T-helper 2 cell treated with Interferon-gamma antibody and Interleukin-4, amounts not matched to agents 5 μg/mL and 100 μg/mL, for 36 hours (primary cell): ENCODE measurements at places on chromosomes 2 and 18.

DNA sequence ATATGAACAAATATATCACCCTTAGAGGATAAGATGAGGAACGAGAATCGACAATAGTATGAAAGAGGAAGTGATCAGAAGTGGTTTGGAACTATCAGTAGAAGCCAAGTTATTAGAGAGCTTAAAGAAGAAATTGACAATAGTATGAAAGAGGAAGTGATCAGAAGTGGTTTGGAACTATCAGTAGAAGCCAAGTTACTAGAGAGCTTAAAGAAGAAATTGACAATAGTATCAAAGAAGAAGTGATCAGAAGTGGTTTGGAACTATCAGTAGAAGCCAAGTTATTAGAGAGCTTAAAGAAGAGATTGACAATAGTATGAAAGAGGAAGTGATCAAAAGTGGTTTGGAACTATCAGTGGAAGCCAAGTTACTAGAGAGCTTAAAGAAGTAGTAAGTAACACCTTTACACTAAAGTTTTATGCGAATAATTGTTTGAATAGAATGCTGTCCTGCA, 175.5 kb downstream of the ZNF407 start:
- no peak for DNase-seq

GRCh38 chr2:43854671-43855070, 15.9 kb downstream of the ABCG8 start:
- DNase-seq, result no peak

DNA sequence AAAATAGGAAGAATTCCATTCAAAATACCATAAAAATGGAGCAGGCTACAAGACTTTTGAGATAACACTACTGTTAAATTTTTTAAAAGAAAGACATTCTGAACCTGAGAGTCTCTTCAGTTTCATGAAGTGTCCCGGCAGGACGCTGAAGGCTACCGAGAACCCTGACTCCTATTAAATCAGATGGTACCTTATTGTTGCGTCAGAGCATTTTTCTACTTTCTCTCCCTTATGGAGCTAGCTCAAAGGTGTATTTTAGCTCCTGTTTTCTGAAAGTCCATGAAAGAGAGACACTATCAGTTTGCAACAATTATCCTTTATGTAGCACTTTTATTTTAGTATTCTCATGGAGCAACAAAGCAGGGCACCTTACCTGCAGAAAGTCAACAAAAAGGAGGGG, 626.7 kb downstream of the IRS1 start:
- DNase-seq, result no peak

DNA sequence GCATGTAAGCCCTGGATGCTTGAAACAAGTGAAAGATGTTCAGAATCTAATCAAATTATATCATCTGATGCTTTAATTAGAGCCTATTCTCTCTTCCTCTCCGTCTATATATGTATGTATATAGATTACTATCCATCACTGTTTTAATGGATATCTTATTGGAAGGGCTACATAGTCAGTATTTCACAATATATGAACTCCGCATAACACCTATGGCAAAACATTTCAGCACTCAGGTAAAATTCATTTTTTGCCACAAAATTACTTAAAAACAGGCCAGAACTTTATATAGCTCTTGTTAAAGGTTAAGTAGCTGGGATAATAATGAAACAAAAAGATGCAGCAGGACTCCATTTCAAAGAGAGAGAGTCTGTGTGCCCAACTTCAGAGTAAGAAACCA, 1.2 kb downstream of the PJVK start:
- DNase-seq, result no peak

DNA sequence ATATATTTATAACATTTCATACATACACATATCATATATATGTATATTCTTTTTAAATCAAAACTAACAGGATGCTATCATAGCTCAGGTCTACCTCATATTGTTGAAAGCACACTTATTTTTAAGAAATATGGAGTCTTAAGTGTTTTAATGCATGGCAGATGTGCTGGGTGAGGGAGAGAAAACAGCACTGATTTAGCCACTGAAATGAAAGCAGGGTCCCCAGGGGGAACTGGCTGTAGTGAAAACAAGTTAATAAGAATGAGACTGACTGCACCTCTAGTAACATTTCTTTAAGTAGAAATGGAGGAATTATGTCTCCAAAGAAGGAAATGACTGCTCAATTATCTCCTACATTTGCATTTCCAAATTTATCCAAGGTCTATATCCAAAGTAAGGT, 857.8 kb downstream of the DCDC2C start:
- DNase-seq, result no peak

DNA sequence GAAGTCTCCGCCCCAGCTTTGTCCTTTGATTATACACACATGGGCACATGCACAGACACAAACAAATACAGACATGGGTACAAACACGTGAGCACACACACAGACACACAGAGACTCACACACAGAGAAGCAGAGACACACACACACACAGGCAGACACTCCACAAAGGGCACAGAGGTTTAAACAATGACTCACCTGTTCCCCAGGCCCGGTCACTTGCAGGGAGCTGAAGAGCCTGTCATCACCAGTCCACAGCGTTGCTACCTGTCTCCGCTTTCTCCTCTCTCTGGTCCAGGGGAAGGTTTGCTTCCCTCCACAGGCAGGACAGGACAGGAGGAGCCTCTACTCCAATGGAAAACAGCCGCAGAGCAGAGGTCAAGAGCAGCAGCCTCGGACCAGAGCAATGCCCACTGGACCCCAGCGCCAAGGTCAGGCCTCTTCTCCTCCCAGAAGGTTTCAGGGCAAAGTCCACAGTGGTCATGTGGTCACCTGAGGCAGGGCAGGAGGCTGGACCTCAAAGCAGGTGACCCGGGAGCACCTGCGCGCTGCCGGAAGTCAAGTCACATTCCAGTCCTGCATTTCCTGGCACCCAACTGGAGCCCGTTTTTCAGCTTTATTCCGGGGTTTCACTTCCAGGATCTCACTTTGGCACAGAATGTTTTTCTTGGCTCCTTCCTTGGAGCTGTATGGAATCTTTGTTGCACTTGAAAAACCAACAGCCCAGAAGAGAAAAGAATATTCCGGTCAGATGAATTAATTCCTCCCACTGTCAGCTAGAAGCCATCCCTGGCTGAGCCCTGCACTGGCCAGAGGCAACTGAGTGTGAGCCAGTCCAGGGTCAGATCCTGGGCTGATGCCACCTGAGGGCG, at the start of gene RAB17:
Gene RAB17, minus strand, starts transcription at position 463 of the 869 bp plus-strand sequence. CDS start 4,580 bp downstream, outside the sequence.
- DNase-seq, result no peak

- peak; percentile 7 for DNase-seq
These were observed 240.9 kb upstream of the APCDD1 start for GRCh38 chr18:10213526-10213925.

GRCh38 chr18:79353267-79353666, 42.5 kb upstream of the NFATC1 start:
- DNase-seq, result no peak

GRCh38 chr2:176443946-176444345, 174.7 kb downstream of the MTX2 start:
- no peak for DNase-seq

DNA sequence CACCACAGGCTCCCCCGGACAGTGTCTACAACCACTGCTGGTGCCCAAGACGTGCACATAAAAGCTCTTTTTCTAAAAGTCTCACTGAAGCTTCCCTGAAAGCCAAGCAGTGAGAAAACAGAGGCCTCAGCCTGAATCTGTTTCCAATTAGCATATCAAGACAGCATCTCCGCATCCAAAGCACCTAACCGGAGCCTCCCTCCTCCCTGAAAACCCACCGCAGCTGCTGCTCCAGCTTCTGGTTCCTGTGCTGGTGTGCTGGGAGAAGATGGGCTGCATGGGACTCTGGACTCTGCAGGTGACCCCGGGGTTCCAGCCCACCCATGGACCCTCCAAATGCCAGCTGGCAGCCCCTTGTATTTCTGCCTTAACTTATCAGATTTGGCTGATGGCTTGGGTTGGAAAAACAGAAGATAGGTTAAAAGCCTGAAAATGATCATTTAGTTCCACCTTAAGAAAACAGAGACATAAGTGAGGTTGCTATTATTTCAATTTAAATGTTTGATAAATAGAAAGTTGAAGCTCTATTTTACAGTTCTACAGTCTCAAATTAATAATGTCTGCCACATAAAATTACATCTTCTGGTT, 103.3 kb downstream of the TMEM18 start:
- no peak for DNase-seq

GRCh38 chr18:67194886-67195285, 321.6 kb downstream of the DSEL start:
- DNase-seq, result no peak

DNA sequence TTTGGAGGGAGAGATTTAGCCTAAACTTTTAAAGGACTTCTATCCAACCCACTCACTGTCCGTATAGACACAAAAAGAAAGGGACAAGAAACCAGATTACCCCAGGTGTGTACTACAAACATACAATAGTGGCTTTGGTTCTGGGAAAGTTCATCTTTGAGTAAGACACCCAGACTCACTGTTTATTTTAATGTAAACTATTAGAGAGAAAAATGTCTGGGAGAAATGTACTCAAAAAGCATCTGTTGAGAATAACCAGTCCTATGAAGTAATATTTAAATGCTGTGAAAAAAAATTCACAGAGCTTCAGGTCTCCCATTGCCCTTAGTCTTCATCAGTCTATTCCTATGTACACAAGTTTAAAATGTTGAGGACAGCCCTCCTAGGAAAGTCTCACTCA, 107.5 kb downstream of the SLC8A1 start:
- no peak for DNase-seq

DNA sequence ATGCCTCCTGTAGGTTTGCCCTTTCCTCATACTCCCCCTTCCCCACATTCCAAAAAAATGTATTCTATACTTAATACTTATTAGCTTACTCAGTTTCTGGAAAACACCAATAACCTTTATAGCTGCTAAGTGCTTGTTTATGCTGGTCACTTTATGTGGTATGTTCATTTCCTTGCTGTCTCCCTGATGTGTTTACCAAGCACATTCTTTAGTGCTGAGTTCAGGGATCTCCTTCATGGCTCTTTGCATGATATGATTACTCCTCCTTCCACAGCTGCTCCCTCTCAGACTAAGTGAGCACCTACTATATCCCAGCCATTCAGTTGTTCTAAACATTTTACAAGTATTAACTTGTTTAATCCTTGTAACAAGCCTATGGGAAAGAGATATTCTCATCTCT, 698.3 kb upstream of the FANCL start:
- no peak for DNase-seq

DNA sequence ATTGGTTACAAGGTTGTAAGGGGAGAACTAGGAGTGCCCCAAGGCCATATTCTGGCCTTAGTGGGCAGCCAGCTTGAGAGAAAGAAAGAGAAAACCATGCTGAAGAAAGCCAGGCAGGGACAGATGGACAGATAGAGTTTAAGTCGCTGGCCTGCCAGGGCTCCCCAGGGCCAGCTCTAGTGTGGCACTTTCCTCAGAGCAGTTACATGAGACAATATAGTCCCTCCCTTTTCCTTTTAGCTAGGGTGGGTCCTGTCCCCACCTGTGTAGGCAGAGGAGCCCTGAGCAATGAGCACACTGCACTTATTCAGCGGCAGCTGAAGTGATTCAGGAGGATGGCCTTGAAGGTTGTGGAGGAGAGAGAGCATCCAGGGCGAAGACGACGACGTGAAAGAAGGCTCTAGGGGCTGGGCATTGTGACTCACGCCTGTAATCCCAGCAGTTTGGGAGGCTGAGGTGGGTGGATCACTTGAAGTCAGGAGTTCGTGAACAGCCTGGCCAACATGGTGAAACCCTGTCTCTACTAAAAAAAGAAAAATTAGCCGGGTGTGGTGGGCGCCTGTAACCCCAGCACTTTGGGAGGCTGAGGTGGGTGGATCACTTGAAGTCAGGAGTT, 152.0 kb upstream of the SLC1A4 start:
- DNase-seq, result no peak

- DNase-seq, result no peak
These were observed 419.8 kb downstream of the SETBP1 start for GRCh38 chr18:45100321-45101105.

- DNase-seq, result no peak
These were observed 113.1 kb upstream of the SRD5A2 start for GRCh38 chr2:31693882-31694281.

DNA sequence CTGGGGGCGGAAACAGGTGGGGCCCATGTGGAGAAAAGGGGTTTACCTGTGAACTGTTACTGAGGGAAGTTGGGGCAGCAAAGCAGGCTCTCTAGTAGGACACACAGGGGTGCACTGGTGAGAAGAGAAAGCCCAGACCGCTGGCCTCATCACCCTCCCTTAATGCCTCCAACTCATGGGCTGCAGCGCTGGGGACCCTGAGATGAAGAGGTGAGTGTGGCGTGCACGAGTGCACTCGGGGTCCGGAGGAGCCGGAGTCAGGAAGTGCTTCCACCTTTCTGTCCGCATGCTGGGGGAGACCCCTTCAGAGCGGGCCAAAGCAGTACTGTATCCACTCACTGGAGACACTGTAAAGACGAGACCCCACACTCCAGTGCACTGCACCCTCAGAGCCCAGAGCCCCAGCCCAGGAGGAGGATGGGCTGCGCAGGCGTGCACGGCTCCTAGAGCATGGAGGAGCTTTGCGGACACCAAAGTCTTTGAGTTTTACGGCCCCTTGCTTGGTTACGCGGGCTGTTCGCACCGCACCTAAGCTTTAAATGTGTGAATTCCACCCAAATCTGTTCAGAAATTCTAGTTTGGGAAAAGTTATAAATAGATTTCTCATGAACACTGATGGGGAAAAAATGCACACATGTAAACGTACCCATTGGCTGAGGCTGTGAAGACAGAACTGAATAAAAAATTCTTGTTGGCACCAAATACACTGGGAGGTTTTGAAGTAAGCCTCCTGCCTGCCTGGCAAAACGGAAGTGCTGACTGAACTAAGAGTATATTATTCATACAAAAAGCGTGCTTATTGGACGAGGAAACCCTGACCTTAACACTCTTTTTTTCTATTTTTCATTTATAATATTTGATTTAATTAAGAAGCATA, 45.4 kb upstream of the PPP4R1 start:
- DNase-seq, result no peak

GRCh38 chr18:76432274-76432755, 62.7 kb downstream of the ZNF516 start:
- no peak for DNase-seq

- DNase-seq, result no peak
These were observed 427.7 kb upstream of the LYPD1 start for GRCh38 chr2:133097666-133098065.

- no peak for DNase-seq
These were observed 96.1 kb downstream of the DDX1 start for GRCh38 chr2:15687720-15688119.

DNA sequence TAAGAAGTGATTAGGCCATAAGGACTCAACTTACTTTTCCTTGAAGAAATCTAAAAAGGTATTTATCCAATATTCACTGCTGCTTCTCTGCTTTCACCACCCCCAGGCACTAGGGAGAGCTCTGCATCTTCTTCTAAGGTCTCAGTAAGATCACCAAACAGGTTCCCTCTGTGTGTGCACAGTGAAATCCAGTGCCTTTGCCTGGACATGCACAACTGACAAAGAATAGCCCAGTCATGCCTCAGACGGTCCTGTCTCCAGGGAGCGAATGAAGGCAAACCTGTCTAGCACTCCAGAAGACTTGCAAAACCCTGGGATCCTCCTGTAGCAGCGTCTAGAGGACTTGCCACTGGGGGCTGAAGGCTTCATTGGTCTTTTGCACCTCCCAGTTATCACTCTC, 344.5 kb upstream of the LRATD1 start:
- DNase-seq, result no peak
